ENCODE measurements at places on chromosomes 3 and 15.
A peak's percentile ranks its signal among the peaks of the same experiment; 100 is the strongest.

- DNase-seq, result no peak
These were observed 197.6 kb upstream of the CFAP20DC start for GRCh38 chr3:59247402-59247841.

GRCh38 chr3:32296251-32297204, 58.0 kb downstream of the CMTM8 start:
- DNase-seq, result peak; percentile 37

GRCh38 chr15:39040861-39041260, 476.2 kb upstream of the RASGRP1 start:
- DNase-seq, result no peak

- peak; percentile 53 for DNase-seq
These were observed 928 bp downstream of the ANKRD34C start for GRCh38 chr15:79283252-79284048.

DNA sequence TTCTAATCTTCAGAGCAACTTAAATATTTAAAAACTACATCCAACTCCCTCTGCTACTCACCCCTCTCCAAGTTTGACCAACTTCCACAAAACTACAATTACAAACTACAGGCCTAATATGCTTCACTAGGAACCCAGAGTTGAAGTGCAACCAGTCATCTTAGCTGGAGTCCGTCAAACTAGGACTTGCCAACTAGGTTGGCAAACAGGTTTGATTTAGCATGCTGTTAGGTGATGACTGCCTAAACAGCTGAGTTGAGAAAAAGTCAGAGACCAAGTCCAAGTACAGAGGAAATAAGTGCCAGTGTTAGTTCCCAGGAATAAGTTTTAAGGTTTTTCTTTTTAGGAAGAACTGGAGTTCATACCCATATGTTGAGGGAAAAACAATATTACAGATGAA, 1109.0 kb downstream of the TUSC7 start:
- DNase-seq, result no peak

All from putamen (tissue), 1 donor.